ENCODE measurements at places on chromosomes 12 and 14.
A peak's percentile ranks its signal among the peaks of the same experiment; 100 is the strongest.

GRCh38 chr14:74493343-74494261 lies at the start of gene ISCA2:
ISCA2 (plus strand) TSS chr14:74493765; CDS start chr14:74493775, 10 bp downstream.
- DNase-seq, result peak; percentile 100

GRCh38 chr14:44369401-44370123 lies 137.5 kb downstream of the FSCB start:
- no peak for DNase-seq

- no peak for DNase-seq
Observed at GRCh38 chr14:103696070-103696402, 19.2 kb downstream of the XRCC3 start.

DNA sequence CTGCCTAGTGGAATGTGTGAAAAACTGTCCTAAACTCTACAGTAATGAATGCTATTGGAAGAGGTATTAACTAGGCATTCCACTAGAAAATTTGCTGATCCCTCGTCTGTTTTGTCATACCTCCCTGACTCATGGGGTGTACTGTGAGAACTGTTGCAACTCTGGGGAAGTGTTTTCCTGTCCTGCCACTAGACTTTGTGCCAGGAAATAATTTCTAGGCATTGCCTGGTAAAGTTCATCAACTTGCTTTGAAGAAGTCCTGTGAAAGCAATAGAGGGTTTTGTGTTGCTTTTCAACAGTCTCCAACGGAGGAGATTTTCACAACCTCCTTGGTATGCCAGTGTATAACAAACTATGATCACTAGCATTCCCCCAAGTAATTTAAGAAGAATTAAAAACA lies 139.9 kb downstream of the AKAP6 start:
- no peak for DNase-seq

DNA sequence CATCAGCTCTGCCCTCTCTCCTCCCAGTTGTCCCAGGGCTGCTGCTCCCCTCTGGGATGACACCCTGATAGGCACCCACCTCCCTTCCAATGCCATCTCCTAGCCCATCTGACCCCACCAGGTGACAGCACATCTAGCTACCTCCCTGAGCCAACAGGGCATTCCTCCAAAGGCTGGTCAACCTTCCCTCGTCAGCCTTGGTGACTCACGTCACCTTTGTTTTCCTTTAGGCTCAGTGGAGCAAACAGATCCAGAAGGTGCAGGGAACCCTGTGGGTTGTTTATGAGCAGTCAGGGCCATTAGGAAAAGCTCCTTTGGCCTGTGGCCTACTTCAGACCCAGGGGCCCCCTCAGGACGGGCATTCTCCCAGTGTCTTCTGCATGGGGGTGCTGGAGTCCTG lies 32.4 kb downstream of the PIGH start:
- DNase-seq, result no peak

- DNase-seq, result no peak
Observed at GRCh38 chr12:52871291-52872039, 22.7 kb upstream of the KRT78 start.

DNA sequence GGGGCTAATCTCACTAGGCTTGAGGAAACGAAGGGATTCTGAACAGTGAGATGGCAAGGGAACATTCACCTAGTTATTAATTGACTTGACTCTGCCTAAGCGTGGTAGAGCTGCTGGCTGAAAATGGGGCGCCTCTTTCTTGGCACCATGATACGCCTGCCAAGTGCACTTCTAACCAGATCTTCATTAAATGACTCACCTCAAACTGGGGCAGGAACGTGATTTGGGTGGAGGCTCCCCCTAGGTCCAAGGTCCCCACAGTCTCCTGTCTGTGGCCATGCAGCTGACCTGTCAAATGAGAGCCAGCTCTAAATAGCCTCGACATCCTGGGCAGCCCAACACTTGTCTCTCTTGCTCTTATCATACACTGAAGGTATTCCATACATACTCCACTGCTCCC lies 26.0 kb downstream of the COQ6 start:
- peak; percentile 78 for DNase-seq

GRCh38 chr14:75200451-75200850 lies 24.0 kb upstream of the TMED10 start:
- peak; percentile 93 for DNase-seq

DNA sequence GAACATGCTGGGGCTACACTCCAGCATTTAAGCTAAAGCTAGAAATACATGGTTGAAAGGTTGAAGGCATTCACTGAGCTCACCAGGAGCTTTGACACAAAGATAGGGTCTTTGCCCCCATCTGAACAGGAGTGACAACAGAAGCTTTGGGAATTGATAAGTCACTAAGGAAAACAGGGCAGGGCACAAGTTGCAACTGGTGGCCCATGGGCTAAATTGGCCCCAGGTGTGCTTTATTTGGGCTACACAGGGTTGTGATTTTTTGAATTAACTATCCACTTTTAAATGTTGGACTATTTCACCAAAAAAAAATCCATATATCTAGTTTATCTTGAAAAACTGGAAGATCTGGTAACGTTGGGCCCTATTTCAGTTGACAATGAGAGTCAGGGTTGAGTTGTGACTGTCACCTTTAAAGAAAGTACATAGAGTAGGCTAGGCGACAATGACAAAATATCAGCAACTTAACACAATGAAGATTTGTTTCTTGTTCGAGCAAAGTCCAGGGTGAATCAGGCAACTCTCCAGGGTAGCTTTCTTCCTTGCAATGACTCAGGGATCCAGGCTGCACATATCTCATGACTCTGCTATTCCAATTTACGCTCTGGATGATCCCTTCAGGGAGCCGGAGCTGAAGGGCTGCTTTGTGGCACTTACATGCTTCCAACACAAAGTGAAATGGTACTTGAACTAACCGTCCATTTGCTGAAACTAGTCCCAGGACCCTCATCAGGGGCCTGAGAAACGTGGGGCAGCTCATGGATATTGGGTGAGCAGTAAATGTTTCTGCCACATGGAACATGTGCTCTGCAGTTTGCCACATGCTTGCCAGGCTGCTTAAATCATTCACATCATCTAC lies 13.3 kb upstream of the EIF4B start:
- DNase-seq, result peak; percentile 83

GRCh38 chr14:74550071-74550470 lies 56.5 kb downstream of the ISCA2 start:
- DNase-seq, result no peak

- DNase-seq, result no peak
Observed at GRCh38 chr12:109879351-109880042, 844 bp downstream of the GLTP start.

DNA sequence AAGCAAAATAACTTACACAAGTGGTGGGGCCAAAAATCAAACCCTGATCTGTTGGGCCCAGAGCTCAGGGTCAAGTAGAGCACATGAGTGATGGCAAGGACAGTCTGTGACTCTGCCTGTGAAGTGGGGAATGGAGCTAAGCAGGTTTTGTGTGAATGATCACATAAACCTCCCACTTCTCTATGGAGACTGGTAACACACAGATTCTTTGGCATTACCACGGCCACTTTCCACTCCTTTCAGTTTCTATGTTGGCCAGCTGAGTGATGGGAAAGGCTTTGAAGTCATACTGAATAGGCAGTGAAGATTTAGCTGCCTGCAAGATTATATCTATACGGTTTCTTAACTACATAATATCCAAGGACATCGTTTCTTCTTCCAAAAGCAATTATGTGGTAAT lies 97.9 kb downstream of the ARMH4 start:
- DNase-seq, result no peak

- no peak for DNase-seq
Observed at GRCh38 chr14:71415404-71415690, 508.1 kb downstream of the PCNX1 start.

GRCh38 chr12:10584415-10584814 lies 29.0 kb downstream of the MAGOHB start:
- no peak for DNase-seq

- DNase-seq, result no peak
Observed at GRCh38 chr12:69672195-69672594, 26.9 kb downstream of the BEST3 start.

GRCh38 chr14:66395300-66395699 lies 90.9 kb upstream of the CCDC196 start:
- DNase-seq, result no peak

- DNase-seq, result peak; percentile 83
Observed at GRCh38 chr14:20610002-20610765, 19.0 kb upstream of the RNASE12 start.

DNA sequence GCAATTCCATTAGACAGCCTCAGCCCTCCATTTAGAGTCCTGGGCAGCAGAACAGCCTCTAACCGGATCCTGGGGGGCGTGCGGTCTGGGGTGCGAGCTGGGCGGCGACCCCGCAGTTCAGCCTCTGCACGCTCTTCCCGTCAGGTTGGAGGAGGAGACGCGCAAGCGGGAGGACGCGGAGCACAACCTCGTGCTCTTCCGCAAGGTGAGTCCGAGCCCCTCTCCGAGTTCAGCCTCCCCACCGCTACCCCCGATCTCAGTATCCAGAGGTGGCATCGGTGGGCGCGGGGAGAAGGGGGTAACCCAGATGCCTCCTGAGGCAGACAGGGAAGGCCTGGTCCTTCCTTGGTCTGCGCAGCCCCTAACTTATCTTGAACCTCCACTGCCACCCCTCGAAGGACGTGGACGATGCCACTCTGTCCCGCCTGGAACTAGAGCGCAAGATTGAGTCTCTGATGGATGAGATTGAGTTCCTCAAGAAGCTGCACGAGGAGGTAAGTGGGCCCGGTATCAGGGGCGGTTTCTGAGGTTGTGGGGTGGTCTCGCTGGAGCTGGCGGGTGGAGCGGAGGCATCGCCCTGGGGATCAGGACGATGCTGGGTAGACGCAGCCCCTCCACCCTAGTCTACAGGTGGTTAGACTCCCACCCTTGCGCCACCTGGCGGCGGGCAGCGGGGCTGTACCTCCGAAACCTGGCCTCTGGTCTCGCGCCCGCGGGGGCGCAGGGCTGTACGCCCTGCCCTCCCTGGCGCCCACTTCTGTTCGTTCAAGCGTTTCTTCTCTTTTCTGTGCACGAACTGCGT lies 1.3 kb downstream of the PRPH start:
- DNase-seq, result no peak

- DNase-seq, result no peak
Observed at GRCh38 chr14:72253503-72253902, 321.3 kb downstream of the RGS6 start.

GRCh38 chr12:124660851-124661250 lies 93.4 kb upstream of the NCOR2 start:
- no peak for DNase-seq
